ENCODE measurements at places on chromosomes 3 and 15.

GRCh38 chr15:32941823-32942222 lies 224.0 kb downstream of the GREM1 start:
- no peak for DNase-seq

- DNase-seq, result no peak
Measured at GRCh38 chr3:62823461-62824050, 51.7 kb downstream of the CADPS start.

DNA sequence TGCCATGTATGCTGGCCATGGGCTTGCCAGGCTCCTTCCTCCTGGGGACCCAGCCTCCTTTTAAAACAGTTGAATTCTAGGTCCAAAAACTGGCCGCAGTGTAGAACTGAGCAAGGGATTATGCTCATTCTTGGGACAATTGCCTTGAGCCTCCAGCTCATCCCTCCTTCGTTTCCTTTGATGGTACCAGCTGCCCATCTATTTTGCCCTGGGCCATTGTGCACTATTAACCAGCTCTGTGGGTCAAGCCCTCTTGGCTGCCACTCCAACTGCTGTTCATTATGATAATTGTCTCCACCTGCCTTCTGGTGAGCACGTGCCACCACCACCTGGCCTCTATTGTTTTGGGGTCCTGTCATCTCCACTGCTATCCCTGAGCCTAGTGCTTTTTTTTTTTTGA lies 75.8 kb upstream of the SYN2 start:
- DNase-seq, result no peak

DNA sequence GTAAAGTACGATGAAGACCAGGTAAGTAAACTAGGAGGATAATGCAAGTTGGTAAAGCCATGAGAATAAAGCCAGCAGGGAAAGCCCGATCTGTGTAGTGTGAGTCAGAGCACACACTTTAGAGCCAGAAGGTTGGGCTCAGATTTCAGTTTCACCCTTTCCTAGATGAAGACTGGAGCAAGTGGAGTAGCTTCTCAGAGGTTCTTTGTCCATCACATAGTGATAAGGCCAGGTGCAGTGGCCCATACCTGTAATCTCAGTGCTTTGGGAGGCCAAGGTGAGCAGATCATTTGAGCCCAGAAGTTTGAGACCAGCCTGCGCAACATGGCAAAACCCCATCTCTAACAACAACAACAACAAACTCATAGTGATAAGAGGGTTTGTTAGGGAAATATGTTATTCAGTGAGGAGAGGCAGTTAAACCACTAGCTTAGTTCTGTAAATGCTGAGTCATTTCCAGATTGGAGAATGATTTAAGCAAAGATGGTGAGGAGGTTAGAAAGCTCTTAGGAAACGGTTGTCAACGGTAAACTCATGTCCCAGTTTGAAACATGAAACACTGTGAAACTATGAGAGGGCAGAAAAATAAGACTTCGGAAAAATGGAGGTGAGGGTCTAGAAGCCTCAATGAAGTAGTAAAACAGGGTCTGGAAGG lies 39.0 kb downstream of the IL12A start:
- DNase-seq, result peak; percentile 74

DNA sequence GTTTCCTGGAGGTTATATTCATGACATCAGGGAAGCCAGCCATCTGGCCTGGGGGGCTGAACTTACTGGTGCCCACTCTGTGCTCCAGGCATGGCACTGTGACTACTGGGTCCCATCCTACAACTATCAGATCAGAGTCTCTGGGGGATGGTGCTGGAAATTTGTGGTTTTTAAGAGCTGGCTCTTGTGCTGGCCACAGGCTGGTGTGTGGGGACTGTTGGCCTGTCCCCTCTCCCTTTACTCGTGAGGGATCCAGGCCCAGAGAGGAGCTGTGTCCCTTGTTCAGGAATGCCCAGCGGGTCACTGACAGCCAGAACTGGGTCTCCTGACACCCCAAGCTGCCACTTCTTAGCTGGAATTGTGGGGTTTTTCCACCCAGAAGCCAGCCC lies 44.5 kb upstream of the SEC22A start:
- no peak for DNase-seq

GRCh38 chr3:160564949-160565441 lies 376 bp downstream of the KPNA4 start:
- peak; percentile 64 for DNase-seq

DNA sequence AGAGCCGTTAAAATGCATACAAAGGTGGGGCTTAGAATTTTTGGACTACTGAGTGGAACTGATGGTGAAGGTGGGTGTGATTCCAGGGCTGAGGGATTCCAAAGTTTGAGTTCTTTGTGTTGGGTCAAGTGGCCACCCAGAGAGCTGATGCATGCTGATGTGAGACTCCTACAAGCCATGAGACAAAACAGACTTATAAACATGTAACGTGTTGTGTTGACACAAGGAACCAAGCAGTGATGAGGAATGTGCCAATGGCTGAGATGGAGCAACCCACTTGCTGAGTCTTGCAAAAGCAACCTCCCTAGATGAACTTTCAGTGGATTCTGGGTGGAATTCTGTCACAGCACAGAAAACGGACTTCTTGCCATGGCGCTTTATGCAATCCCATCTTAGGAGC lies 289.0 kb downstream of the TLE3 start:
- DNase-seq, result no peak

DNA sequence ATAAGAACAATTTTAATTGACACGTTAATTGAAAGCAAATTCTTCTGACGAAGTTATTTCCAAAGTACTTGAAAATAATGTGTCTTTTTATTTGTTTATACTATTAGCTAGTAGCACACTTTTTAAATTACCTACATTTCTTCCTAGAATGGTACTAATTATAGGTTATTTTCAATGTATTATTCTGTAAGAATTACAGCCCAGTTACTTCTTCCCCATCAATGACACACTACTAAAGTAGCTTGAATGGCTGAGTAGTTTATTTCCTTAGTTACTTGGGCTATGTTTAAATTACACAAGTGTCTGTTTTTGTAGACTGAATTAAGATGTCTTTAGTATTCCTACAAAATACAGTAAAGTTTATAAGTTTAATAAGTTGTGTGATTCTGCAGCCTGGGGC lies 217.6 kb upstream of the IL12A start:
- no peak for DNase-seq

- no peak for DNase-seq
Measured at GRCh38 chr3:55482496-55483195, 4.5 kb downstream of the WNT5A start.

- no peak for DNase-seq
Measured at GRCh38 chr3:156285626-156286025, 165.2 kb downstream of the KCNAB1 start.

- no peak for DNase-seq
Measured at GRCh38 chr15:87881026-87881425, 375.5 kb downstream of the NTRK3 start.

DNA sequence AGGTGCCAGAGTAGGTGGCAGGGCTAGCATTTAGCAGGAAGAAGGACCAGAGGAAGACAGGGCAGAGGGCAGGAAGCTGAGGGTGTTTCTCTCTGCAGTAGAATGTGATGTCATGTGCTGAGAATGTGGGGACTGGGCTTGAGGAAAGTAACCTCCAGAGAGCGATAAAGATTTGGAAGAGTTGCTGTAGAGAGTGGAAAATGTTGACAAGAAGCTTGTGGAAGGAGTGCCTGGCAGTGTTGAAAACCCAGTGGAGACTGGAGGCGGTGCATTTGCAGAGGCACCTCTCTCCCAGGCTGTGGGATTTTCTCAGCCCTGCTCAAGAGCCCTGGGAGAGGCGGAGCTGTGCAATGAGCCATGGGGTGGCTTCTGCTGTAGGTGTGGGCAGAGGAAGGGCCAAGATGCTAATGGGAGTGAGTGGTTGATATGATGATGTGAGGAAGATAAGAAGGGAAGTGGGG lies 54.8 kb downstream of the MESD start:
- peak; percentile 20 for DNase-seq

- DNase-seq, result no peak
Measured at GRCh38 chr15:91393186-91393585, 293.1 kb downstream of the SV2B start.

DNA sequence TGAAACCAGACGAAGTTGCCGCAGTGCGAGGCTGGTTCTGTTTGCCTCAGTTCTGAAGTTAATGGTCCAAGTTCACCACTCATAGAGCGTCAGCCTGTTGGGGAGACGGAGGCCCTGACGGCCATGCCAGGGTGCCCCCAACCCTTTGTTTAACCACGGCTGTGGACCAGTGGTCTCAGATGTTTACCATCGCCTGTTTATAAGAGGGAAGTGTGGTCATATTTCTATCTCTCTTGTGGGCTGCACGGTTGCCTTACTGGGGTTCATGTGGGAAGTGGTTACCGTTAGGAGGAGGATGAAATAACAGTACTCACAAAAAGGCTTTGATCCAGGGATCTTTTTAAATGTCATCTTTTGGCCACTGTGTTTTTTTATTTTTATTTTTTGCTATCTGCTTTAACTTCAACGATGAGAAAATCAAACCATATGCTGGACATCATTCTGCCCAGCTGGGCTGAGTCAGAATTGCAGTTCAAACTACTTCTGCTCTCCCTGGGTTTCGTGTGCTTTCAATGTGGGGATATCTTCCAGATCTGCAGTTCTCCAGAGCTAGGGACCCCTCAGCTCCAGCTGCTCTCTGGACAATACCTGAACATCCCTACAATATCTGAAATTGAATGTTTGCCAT lies 17.8 kb downstream of the SMAD3 start:
- no peak for DNase-seq

DNA sequence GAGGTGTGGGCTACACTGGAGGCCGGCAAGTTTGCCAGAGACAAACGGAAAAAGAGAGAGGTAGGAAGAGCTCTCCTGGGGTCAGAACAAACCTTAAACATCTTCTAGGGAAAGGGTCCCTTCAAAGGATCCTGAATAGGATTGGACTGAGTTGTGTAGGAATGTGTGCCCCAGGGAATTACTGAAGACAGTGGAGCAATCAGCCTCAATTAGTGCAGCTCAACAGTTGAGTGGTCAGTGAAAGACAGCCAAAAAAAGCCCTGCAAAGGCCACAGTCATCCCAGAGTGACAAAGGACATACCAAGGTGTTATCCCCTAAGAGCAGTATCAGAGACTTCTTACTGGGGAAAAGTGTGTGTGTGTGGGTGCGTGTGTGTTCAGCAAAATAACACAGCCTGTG lies 70.3 kb downstream of the NUP210 start:
- no peak for DNase-seq

GRCh38 chr3:23183731-23184130 lies 19.4 kb upstream of the UBE2E2 start:
- DNase-seq, result peak; percentile 63

GRCh38 chr15:79101866-79102581 lies 11.4 kb upstream of the RASGRF1 start:
- DNase-seq, result no peak

- DNase-seq, result no peak
Measured at GRCh38 chr15:100129677-100130076, 212.1 kb downstream of the ADAMTS17 start.

GRCh38 chr3:120726791-120727190 lies 15.5 kb downstream of the RABL3 start:
- peak; percentile 35 for DNase-seq

DNA sequence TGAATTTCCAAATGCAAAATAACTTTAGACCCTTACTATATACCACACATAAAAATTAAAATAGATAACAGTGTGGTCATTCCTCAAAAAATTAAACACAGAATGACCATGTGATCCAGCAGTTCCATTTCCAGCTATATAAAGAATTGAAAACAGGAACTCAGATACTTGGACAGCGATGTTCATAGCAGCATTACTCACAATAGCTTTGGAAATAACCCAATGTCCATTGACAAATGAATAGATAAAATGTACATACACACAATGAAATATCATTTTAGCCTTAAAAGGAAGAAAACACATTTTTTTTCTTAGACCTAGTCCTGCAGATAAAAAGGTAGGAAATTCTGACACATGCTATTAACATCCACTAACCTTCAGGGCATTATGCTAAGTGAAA lies 26.7 kb downstream of the RAD51 start:
- no peak for DNase-seq

DNA sequence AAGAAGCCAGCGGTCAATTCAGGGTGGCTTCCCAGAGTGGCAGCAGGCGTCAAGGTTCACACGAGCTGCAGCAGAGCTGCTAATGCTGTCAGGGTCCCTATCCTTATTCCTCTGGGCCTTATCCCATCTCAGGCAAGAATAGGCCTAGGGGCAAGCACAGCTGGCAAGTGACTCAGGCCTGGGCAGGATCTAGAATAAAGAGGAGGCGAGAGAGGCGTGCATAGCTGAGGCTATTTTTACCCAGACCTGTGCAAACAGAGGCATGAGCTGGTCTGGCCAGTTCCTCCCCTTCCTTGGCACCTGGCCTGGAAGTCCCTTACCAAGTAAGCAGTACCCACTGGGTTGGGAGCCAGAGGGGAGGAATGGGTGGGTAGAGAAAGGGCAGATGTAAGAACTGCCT lies 12.2 kb upstream of the VIPR1 start:
- DNase-seq, result no peak

GRCh38 chr3:160041465-160041864 lies 52.8 kb downstream of the IL12A start:
- no peak for DNase-seq

DNA sequence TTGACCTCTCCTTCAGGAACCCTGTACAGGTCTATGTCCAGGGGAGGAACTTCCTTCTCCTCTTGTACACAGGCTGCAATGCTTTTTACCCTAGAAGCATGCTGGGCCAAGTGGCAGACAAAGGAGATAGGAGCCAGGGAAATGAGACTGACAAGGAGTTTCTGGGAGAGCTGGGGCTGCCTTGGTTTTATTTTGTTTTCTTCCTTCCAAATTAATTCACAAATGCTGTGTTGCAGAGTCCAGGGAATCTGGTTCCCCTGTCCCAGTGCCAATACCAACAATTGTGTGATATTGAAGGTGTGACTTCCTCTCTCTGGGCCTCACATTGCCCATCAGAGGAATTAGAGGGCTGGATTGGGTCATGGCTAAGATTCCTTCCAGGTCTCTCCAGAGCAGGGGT lies 224.8 kb upstream of the PPP2R3A start:
- no peak for DNase-seq

- no peak for DNase-seq
Measured at GRCh38 chr15:96166223-96167200, 164.0 kb upstream of the NR2F2 start.

DNA sequence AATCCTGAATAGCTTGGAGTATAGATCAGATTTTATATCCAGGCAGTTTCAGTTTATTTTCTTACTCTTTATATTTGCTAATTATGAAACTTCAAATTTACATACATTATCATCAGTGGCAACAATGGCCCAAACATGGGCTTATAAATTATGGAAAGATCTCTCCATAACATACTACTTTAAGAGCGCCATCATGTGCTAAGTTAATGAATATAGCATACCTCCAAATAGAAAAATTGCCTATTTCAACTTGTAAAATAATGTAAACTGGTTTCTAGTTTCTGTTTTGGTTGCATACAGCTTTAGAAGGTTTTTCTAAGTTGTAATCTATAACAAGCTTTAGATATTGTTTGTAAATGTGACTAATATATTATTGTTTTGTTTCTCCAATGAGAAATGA lies 531.3 kb upstream of the UBE2E2 start:
- DNase-seq, result no peak

DNA sequence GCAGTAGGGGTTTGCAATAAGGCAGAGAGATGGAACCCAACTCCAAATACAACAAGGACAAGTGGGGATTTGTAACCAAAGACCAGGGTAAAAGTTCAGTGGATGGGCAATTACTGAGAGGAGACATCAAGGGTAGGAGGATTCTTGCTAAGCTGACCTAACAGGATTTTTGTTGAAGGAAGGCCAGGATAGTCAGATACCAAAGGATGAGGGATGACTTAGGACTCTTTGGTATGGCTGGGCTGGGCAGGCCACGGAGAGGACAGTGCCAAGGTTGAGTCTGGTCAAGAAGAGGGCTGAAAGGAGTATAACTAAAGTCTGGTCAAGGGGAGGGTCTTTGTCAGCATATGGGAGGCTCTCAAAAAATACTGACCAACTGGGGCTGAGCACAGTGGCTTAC lies 85.3 kb upstream of the UBE2E2 start:
- DNase-seq, result no peak

All from HCEC 1CT (cell line).